ENCODE measurements at places on chromosomes 5 and 9. TPM values are rescaled to one million over a fixed set of nuclear protein-coding genes. Genes with fewer than 3 reads are reported as not detected.

DNA sequence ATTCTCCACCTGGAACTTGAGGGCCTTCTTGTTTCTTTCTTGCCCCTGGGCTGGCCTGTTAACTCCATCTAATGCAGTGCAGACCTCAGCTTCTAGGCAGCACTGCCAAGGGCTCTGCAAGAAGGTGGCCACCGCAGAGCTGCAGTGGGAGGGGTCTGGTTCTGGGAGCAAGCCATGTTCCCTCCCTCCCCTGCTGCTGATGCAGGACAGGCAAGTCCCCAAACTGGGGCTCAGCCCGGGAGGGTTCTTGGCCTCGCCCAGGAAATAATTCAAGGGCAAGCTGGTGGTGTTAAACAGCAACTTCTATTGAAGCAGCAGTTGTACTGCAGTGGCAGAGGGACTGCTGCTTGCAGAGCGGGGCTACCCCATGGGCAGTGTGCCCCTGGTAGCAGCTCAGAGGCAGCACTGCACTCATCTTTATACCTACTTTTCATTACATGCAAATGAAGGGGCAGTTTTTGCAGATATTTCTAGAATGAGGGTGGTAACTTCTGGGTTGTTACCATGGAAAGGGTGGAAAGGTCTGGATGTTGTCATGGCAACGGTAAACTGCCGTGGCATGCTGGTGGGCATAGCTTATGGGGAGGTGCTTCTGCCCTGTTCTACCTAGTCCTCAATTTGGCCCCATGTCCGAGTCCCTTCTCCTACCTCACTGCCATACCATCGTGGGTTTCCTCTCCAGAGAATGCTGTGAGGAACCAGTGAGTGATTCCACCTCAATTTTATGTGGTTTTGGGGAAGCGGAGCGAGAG, 82.1 kb downstream of the WDR41 start:
- H3K27me3 ChIP-seq = no peaks in the 10 kb centered on the region
- no peaks in the 10 kb centered on the region for H3K4me1 ChIP-seq
- no peak overlapping the region for H3K4me3 ChIP-seq
- DNase-seq = no peak

DNA sequence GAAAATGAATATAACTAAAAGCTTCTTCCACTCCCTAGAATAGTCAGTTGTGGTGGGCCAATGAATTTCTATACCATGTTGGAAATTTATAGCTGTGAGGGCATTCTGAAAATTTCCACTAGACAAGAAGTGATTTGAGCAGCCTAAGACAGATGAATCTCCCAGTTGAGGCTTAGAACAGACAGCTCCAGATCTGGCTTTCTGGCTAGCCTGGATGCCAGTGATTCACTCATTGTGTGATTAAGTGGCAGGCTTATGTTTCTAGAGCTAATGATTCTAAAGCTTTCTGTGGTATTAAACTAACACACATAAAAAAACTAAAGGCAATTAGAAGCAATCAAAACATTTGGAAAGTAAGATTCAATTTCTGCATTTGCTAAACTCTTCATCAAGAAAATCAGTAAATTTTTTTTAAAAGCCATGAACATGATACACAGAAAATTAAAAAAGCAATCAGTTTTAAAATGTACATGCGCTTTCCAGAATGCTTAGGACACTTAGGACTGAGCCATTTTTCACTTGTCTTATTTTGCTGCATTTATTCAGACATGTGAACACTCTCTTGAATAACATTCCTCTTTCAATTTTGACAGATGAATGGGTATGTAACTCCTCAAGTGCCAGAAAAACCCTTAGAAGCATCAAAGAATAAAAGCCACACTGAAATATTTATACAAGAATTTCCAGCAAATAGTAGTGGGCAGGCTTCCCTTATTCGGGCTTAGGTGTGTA, 100.5 kb upstream of the GNAQ start:
- no peak for DNase-seq
- no peak overlapping the region for H3K4me3 ChIP-seq
- no peak overlapping the region for H3K27ac ChIP-seq

DNA sequence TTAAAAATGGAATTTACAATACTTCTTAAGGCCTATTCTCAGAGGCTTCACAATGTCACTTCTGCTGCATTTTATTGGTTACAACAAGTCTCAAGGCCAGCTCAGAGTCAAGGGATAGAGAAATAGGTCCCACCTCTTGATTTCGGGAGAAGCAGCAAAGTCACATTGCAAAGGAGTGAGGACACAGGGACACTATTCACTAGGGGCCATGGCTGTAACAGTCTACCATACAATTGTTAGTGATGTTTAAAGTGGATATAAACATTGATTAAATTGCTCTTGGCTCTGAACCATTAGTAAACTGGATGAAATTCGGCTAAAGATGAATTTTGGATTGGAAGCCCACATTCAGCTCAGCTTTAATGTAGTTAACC, 21.7 kb upstream of the CMBL start:
- no peak overlapping the region for H3K27ac ChIP-seq
- H3K4me1 ChIP-seq = no peaks in the 10 kb centered on the region
- no peaks in the 10 kb centered on the region for H3K36me3 ChIP-seq
- H3K4me3 ChIP-seq = no peak overlapping the region
- H3K27me3 ChIP-seq = peaks cover 31% of the 10 kb centered on the region
- DNase-seq = no peak

DNA sequence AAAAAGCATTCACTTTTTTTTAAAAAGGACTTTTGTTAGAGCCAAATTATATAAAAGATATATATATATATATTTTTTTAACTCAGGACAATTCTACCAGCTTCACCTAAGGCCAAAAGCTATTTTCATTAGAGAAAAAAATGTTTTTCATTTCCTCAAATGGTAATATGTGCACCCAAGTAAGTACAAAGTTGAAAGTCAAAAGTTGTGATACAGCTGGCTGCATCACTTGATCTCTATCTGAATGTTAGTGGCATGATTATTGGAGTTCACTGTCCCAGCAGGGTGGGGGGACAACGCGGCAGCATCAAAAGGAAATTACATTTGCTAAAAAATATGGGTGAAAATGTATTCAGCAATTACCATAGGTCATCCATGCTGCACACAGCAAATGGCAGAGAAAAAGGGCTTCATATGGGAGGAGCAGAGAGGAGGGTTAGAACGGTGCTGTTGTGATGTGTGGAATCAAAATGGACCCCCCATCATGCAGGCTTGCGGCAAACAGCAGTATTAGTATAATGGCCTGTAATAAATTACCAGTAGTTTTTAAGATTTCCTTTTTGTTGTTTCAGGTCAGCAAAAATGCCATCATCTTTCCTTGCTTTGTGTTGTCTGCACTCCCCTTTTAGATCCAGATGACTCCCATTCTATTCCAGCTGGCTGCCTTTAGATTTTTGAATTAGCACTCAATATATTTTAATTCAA, 253.7 kb downstream of the MAT2B start:
- no peaks in the 10 kb centered on the region for H3K4me1 ChIP-seq
- no peaks in the 10 kb centered on the region for H3K36me3 ChIP-seq

GRCh38 chr9:137490532-137491186, 31.5 kb upstream of the NSMF start:
- no peaks in the 10 kb centered on the region for H3K27me3 ChIP-seq
- no peaks in the 10 kb centered on the region for H3K36me3 ChIP-seq
- no peak overlapping the region for H3K27ac ChIP-seq

GRCh38 chr5:179766021-179766725, 27.6 kb upstream of the LTC4S start:
- H3K4me3 ChIP-seq = no peak overlapping the region
- H3K27me3 ChIP-seq = no peaks in the 10 kb centered on the region
- no peak overlapping the region for H3K27ac ChIP-seq
- H3K4me1 ChIP-seq = no peaks in the 10 kb centered on the region
- DNase-seq = no peak
- peaks cover 34% of the 10 kb centered on the region for H3K36me3 ChIP-seq

DNA sequence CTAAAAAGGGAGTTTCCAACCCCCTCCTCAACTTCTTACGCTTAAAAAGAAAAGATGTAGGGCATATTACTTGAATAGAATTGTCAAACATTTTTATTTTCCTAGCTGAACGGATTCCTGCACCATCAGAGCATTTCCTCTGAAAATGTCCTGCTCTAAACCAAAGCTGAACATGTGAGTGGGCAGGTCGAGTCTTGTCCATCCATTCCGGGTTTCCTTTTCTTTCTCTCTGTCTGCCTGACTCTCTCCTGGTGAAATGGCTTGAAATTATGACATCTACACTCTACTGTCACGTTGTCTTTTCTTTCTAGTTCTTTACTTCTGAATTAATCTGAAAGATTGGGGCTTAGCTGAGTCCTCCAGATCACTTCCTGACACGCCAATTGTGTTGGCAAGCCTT, 39.2 kb upstream of the PTPN3 start:
- no peaks in the 10 kb centered on the region for H3K4me1 ChIP-seq
- H3K4me3 ChIP-seq = no peak overlapping the region
- no peak for DNase-seq
- no peaks in the 10 kb centered on the region for H3K36me3 ChIP-seq
- H3K27me3 ChIP-seq = no peaks in the 10 kb centered on the region
- no peak overlapping the region for H3K27ac ChIP-seq

GRCh38 chr9:19138084-19138483, 10.8 kb upstream of the PLIN2 start:
- H3K27me3 ChIP-seq = no peaks in the 10 kb centered on the region
- no peak overlapping the region for H3K27ac ChIP-seq
- no peak for DNase-seq
- no peaks in the 10 kb centered on the region for H3K36me3 ChIP-seq

Gene TRIM36
- 14.6 TPM for total RNA-seq

Gene IFNA13
- not detected for total RNA-seq

Gene PCDHB8
- total RNA-seq = 0.57 TPM

All from H9 (cell line).